ENCODE measurements at places on chromosomes 6 and 20.

DNA sequence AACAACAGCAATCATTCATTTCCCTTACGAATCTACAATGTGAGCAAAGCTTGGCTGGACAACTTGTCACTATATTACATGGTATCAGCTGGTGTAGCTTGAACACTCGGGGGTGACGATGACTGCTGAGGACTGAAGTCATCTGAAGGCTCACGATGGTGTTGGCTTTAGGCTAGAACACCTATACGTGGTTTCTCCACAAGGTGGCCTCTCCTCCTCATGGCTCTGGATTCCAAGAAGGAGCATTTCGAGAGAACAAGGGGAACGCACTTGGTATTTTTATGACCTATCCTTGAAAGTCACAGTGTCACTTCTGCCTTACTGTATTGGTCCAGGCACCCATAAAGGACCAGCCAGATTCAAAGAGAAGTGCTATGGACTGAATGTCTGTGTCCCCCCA lies 37.5 kb upstream of the ADGRF1 start:
- no peak for DNase-seq

- no peak for DNase-seq
These were observed 8.6 kb downstream of the AARS2 start for GRCh38 chr6:44304282-44305199.

- no peak for DNase-seq
These were observed 30.9 kb downstream of the SCML4 start for GRCh38 chr6:107793191-107793590.

DNA sequence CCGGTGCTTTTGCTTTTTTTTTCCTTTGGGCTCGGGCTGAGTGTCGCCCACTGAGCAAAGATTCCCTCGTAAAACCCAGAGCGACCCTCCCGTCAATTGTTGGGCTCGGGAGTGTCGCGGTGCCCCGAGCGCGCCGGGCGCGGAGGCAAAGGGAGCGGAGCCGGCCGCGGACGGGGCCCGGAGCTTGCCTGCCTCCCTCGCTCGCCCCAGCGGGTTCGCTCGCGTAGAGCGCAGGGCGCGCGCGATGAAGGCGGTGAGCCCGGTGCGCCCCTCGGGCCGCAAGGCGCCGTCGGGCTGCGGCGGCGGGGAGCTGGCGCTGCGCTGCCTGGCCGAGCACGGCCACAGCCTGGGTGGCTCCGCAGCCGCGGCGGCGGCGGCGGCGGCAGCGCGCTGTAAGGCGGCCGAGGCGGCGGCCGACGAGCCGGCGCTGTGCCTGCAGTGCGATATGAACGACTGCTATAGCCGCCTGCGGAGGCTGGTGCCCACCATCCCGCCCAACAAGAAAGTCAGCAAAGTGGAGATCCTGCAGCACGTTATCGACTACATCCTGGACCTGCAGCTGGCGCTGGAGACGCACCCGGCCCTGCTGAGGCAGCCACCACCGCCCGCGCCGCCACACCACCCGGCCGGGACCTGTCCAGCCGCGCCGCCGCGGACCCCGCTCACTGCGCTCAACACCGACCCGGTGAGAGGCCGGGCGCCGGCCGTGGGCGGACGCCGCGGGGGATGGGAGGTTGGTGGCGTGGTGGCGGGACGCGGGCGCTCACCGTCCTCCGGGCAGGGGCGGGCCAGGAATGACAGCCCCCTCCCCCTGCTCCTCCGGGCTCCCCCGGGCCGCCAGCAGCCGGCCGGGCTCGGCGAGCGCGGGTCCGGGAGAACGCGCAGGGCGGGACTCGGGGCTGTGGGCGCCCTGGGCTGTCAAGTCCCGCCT lies 606 bp downstream of the ID4 start:
- no peak for DNase-seq

DNA sequence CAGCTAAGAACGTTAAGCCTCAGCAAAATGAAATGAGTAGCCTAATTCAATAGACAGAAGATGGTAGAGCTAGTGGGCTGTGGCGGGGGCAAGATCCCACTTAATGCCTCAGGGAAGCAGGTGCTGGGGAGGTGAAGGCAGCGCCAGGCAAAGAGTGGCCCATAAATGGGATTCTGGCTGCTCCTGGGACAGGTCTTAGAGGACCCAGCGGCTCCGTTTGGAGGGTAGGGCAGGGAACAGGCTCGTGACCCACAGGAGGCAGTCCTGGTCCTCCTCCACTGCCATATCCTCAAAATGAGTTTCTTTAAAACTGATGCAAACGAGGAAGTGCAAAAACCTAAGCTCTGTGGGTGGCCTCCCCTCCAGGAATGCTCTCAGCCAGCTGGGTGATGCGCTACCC lies 32.7 kb downstream of the SAYSD1 start:
- DNase-seq, result no peak

- DNase-seq, result no peak
These were observed 7.4 kb downstream of the SMOC2 start for GRCh38 chr6:168448243-168448855.

GRCh38 chr6:129015721-129016120 lies 132.8 kb downstream of the LAMA2 start:
- DNase-seq, result no peak

DNA sequence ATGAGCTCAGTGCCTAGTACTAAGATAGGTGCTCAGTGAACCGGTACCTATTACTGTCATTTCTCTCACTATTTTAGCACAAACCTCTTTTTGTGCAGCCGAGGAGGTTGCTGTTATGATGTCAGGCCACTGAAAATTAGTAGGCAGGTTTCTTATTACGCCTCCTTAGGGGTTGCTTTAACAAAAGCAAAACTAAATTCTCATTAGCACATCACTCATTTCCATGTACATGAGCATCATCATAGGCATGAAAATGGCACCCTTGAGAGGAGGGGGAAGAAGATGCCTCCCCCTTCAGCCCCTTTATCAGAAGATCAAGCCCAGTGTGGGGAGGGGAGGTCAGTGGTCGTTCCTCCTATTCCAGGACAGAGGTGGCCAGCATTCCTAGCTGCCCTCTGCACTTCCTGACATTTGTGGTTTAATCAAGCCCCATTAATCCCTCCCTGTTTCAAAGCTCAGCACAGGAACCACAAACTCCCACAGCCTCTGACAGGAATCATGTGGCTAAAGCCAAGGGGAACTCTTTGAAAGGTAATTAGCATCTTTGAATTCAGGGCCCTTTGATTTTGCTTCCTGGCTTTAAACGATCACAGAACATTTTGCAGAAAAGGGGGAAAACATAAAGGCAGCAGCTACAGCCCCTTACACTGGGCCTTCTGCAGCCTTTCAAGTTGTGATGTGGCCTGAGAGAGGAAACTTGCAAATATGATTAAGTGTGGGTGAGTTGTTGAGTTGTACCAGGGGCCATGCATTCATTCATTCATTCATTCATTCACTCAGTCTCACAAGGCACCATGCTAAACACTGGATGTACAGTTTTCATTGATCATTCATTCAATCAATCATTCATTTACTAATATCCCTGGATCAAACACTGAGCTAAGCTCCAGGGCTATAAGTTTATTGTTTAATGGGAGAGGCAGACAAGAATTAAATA lies 31.9 kb upstream of the PSMF1 start:
- DNase-seq, result no peak

DNA sequence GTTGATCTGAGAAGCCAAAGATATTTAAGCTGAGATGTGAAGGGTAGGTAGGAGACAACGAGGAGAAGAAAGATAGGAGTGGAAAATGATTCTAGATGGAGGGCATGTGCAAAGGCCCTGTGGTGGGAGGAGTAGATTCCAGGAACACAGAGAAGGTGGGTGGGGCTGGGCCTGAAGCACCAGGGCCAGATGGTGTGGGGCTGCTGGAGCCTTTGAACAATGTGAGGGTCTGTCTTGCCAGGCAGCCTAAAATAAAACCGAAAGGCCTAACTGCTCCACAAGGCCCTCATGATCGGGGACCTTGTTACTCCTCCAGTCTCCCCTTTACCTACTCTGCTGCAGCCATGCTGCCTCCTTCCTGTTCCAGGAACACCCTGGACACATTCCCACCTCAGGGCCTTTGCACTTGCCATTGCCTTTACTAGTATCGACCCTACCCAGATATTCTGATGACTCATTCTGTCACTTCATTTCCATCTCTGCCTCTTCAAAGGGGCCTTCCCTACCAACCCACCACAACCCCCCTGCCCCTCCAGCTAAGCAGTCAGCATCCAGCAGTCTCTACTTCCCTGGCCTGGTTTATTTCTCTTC lies 20.0 kb downstream of the FAM110A start:
- DNase-seq, result no peak

DNA sequence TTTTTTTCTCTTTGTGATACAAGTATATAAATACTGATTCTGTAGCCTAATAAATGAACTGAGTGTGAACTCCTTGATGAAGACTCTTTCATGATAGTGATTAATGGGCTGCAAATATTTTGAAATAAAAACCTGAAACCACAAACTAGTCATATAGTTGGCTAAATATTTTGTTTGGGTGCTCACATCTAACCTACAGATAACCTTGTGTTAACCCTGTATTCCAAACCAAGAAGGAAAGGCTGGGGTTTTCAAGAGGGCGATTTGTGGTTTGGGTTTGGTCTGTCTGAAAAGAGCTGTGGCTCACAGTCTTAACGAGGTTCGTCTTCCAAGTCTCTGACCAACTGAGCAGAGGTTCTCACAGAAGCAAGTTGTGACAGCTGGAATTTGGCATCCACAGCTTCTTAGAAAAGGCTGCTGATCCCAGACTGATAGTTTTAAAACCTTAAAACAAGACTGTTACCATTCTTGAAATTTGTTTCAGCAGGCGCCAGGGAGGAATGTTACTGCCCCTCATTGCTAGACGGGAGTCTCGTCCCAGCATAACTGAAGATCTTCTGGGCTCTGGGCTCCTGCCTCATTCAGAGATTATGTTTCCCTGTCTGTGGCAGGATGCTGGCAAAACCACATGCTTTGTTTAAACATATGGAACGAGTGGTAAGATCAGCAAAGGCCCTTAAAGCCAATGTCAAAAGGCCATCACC lies 736.4 kb upstream of the MARCKS start:
- peak; percentile 34 for DNase-seq

DNA sequence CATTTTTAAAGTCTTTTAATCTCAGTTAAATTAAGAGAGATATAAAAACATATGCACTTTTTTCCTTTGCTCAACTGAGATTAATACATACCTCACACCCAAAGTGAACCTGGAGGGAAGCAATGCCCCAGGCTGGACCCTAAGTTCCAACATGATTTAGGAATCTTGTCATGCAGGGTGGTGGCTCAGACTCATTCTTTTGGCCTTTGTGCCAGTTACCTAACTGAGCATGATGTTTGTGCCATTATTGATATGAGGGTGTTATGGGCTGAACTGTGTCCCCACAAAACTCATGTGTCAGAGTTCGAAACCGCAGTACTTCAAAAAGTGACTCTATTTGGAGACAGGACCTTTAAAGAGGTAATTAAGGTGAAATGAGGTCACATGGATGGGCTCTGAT lies 188.0 kb downstream of the ARHGAP18 start:
- DNase-seq, result no peak

GRCh38 chr20:34334654-34335407 lies 28.2 kb upstream of the ITCH start:
- DNase-seq, result no peak

- no peak for DNase-seq
These were observed 351.9 kb upstream of the PRND start for GRCh38 chr20:4369798-4370124.

DNA sequence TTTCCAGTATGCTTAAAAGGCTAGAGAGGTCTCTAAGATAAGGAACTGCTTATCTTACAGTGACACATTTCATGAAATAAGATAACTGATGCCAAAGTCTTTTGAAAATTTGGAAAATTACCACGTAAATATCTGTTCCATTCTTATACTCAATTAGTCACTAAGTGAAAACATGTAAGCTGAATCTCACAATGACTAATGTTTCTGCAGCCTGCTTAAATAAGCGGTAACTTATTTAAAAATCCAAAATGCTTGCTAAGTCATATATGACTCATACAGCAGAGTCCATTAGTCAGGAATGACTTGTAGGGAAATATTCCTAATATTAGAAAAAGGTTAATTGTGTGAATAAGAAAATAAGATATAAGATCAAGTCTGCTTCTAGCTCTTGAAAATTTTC lies 27.8 kb upstream of the LGSN start:
- peak; percentile 34 for DNase-seq

GRCh38 chr6:25485821-25486534 lies 166.0 kb upstream of the SCGN start:
- no peak for DNase-seq

- DNase-seq, result no peak
These were observed 13.2 kb downstream of the ZNF831 start for GRCh38 chr20:59176812-59177211.

- no peak for DNase-seq
These were observed 5.6 kb upstream of the SYNE1 start for GRCh38 chr6:152642578-152643375.

- peak; percentile 51 for DNase-seq
These were observed 11.7 kb downstream of the TFEB start for GRCh38 chr6:41723530-41724227.

- DNase-seq, result no peak
These were observed 43.1 kb upstream of the PHACTR3 start for GRCh38 chr20:59561228-59561605.

- no peak for DNase-seq
These were observed 398 bp upstream of the SPATS1 start for GRCh38 chr6:44342052-44342451.

GRCh38 chr6:16825784-16826183 lies 64.5 kb upstream of the ATXN1 start:
- DNase-seq, result no peak

DNA sequence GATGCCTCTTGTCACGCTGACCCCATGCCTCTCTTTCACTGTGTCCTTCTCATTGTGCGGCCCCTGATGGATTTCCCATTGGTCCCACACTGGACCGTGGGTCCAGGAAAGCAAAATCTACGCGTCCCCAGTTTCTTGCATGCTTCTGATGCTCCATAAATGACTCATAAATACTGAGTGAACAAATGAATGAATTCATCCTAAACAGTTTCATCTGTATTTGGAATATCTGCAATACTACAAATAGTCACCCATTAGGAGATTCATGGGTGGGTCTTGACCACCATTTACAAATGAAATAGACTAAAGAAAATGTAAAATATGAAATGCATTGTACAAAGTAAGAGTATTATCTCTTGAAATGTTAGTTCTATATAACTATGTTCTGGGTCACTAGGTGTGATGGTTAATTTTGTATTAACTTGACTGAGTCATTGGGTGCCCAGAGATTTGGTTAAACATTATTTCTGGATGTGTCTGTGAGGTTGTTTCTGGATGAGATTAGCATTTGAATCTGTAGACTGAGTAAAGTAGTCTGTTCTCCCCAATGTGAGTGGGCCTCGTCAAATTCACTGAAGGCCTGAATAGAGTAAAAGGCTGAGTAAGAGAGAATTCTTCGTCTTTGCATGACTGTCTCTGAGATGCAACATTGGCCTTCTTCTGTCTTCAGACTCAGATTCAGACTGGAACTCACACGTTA lies 448.7 kb downstream of the PREX1 start:
- DNase-seq, result no peak

DNA sequence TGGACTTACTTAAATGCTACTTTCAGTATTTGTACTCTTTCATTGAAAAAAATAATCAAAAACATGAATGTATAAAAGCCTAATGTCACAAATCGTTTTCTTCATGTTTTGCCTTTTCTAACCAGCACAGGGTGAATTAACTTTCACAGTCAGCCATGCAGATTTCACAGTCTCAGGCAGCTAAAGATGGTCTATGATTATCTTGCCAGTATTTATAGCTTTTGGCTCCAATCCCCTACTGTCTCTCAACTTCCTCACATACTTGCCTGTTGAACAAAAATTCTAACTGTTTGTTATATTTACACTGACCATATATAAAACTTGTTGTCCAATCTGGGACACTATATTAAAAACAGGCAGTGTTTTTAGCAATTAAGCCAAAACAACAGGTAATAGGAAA lies 358.2 kb downstream of the ARHGAP18 start:
- DNase-seq, result no peak
